ENCODE measurements at places on chromosomes 12 and 14.

GRCh38 chr12:87201598-87201997 is 827.6 kb downstream of the C12orf50 start:
- no peak for DNase-seq

- DNase-seq, result no peak
Measured at GRCh38 chr12:123529686-123530085, 3.8 kb downstream of the RILPL1 start.

DNA sequence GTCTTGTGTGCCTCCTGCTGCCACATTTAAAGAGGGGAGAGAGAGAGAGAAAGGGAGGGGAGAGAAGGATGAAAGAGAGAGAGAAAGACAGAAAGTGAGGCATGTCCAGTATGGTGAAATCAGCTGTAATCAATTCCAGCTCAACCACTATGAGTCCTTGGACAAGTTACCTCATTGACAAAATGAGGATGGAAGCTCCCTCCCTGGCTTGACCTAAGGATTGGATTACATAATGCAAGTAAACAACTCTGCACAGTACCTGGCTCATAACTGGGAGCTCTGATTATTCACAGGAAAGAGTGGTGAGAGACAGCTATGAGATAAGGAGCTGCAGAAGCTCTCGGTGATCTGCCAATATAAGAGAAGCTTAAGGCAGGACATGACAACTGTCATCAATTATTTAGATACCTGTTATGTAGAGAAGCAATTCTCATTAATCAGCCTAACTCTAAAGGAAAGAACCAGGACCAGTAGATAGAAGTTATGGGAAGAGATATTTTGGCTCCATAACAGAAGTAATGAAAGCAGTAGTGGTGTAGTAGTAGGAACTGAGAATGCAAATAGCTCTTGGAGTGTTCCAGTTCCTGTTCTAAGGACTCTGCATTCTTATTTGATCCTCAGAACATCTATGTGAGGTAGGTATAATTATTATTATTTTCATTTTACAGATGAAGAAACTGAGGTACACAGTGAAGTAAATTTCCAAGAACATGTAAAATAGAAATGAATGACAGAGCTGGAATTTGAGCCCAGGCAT is 791.6 kb downstream of the DIO2 start:
- DNase-seq, result no peak

- DNase-seq, result no peak
Measured at GRCh38 chr14:61395115-61395725, 73.8 kb downstream of the PRKCH start.

- DNase-seq, result no peak
Measured at GRCh38 chr12:28497889-28498411, 307.7 kb downstream of the CCDC91 start.

Data from SJSA1 (cell line).